ENCODE measurements at places on chromosomes 4 and X.
A peak's percentile ranks its signal among the peaks of the same experiment; 100 is the strongest.

DNA sequence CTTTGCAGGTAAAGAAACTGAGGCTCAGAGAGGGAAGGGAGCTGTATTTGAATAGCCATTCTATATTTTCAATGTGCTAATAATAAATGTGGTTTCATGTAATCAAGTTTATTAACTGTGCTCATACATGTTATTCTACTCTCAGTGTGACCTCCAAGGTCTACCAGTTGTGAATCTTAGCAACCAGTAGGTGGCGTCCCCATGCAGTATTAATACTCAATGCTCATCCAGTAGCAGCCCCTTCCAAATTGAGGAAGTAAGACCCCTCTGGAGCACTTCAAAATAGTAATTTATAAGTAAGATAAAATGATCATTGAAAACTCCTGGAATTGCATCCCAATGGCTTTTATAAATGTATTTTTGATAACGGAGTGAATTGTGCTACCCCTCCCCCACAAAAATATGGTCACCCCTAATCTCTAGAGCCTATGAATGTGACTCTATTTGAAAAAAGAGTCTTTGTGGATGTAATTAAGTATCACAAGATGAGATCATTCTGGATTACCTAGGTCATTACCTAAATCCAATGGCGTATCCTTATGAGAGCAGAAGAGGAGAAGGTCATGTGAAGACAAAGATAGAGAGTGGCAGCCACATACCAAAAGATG lies 20.4 kb upstream of the SEPSECS start:
- DNase-seq = peak; percentile 67

- no peak for DNase-seq
Observed at GRCh38 chr4:40524366-40525041, 105.2 kb downstream of the RBM47 start.

DNA sequence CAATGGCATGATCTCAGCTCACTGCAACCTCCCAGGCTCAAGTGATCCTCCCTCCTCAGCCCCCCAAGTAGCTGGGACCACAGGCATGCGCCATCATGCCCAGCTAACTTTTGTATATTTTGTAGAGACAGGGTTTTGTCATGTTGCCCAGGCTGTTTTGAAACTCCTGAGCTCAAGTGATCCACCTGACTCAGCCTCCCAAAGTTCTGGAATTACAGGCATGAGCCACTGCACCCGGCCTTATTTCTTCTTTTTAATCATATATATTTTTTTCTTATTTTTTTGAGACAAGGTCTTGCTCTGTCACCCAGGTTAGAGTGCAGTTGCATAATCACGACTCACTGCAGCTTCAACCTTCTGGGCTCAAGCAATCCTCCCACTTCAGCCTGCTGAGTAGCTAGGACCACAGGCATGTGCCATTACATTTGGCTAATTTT lies 184.0 kb downstream of the TSPAN5 start:
- no peak for DNase-seq

- peak; percentile 98 for DNase-seq
Observed at GRCh38 chr4:6783111-6783981, 819 bp downstream of the KIAA0232 start.

- DNase-seq = no peak
Observed at GRCh38 chr4:67436742-67437141, 108.6 kb downstream of the CENPC start.

DNA sequence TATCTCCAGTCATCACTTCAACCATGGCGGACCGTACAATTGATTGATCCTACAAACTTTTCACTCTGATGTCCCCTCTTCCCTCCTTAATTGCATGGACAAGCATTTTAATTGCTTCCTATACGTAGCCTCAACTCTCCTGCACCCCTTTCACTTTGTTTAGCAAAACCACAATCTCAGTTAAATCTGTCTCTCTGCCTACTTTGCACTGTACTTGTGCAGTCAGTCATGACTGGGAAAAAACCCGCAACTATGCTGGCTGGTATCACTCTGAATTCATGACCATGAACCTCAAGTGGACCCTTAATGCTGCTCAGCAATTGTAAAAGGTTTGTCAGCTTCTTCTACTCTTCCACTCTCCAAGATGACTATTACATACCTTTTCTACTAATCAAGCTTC lies 51.7 kb upstream of the AFF2 start:
- DNase-seq = no peak

DNA sequence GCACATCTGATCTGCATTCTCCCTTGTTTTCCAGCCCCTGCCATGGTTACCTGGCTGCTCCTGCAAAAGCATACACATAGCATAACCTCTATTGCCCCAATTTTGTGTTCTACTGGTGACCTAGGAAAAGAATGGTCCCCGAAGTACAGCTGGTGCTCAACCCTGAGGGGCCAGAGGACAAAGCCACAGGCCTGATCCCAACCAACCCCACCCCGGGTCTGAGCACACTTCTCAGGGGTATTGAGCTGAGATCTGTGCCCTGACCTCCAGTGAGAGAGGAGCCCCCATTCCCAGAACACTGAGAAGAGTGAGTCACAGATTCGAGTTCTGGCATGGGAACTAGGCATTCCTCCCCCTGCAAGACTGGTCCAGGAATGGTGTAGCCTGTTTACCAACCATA lies 465.5 kb upstream of the ACTRT1 start:
- DNase-seq = no peak

DNA sequence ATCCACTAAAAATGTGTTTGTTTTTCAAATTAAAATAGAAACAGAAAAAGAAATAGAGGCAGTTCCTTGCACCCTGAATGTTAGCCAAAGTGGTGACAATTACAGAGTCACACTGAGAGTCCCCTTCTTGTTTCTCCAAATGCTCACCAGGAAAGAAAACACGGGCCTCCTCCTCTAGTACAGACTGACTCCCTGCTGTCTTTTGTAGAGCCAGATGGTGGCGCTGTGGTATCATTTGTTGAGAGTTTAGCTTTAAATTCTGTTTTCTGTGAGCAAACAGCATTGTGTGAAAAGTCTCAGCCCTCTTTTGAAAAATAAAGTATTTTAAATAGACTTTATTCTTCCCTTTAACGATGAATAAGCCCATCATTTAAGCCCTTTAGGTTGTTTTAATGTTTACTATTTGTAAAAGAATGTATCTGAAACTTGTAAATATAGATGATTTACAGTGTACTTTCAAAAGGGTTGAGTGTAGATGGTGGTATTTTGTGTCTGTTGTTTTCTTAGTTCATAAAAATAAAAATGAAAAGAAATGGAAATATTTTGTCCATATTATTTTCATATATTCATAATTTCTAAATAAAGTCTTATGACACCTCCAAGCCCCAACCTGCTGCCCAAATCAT lies 36.9 kb upstream of the ATOH1 start:
- peak; percentile 83 for DNase-seq

- no peak for DNase-seq
Observed at GRCh38 chr4:124152132-124152531, 560.4 kb downstream of the ANKRD50 start.

DNA sequence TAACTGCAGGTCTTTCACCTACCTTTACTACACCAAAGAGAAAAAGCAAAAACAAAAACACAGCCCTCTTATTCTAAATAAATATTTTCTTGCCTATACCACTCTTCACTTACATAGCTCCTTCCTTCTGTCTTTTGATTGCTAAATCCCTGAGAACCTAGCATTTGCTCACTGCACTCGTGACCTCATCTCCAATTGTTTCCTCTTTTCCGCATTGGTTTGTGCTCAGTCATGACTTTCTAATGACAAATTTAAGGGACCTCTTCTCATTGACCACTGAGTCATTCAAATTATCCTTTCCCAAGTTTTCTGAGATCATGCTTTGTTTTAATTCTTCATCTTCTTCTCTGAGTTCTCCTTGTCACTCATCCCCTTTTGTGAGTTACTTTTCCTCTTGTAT lies 1697.1 kb downstream of the STIM2 start:
- DNase-seq = no peak

- no peak for DNase-seq
Observed at GRCh38 chrX:71195964-71196649, 26.9 kb upstream of the GJB1 start.

GRCh38 chrX:145506214-145506613 lies 258.9 kb downstream of the SPANXN1 start:
- no peak for DNase-seq

- no peak for DNase-seq
Observed at GRCh38 chr4:23456864-23457263, 433.0 kb downstream of the PPARGC1A start.

DNA sequence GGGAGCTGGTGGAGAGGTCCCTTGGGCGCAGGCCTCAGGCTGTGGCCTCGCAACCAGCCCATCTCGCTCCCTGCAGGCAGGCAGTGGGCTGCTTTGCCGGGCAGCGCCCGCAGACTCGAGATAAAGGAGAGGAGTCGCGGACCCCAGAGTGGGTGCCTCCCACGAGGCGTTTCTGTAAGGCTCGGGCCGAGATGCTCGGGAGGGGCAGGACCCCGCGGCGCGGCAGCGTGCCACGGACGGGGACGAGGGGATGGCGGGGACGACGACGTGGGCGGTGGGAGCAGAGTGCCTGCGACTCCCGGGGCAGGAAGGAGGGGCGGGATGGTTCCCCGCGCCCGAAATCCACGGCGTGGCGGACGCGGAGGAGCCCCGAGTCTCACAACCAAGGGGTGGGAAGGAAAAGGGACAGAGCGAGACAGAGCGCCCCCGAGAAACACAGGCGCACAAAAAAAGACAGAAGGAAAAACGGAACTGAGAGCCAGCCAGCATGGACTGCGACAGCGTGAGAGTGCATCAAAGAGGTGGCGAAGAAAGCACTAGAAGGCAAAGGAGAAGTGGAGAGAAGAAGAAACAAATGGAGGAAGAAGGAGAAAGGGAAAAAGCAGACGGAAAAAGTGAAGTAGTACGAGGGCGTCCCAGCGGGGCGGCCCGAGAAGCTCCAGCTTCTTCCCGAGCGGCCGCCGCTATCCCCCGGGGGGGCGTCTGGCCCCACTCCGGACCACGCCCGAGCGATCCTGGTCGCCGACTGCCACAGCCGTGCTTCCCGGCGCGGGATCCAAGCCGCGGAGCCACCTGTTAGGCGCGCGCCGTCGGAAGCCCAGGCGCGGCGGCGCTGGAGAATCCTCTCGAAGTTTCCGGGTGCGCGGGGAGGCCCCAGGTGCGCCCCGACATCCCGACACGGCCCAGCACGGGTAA lies 1.5 kb downstream of the BEND4 start:
- DNase-seq = peak; percentile 61

DNA sequence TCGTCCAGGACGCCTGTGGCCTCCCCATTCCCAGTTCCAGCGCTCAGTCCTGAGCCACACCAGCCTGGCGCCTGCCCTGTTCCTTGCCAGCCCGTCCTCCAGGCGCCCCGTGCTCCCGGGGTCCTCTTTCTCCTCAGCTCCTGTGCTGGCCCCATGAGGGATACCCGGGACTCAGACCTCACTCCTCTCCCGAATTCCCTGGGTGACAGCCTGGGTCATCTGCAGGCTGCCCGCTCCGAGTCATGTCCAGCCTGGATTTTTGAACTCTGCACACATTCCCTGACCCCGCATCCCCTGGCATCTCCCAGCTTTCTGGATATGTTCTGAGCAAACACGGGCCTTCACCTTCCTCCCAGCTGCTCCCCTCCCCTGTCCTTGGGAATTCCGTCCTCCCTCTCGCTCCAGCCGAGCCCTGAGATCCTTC lies 14.9 kb upstream of the ADD1 start:
- no peak for DNase-seq

DNA sequence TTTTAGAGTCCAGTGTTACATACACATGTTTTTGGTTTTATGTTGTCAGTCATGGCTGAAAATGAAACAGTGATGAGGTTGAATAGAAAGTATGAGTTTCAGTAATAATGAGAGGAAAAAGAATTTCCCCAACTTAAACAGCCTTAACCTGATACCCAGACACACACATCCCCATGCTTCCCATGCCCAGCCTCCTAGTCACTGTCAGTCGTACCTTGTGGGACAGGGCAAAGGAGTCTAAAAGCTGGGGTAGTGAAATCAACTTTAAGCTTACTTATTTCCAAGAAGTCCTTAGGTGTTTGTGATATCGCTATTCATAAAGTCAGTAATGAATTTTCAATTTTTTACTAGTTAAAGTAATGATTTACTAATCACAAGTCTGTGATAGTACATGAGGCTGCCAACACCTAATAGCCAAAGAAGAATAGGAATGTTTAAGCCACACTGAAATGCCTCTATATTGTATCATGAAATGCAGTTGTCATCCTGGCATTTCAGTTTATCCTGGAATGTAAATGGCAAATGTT lies 24.3 kb upstream of the GPR34 start:
- no peak for DNase-seq

- DNase-seq = no peak
Observed at GRCh38 chrX:135411893-135412292, 9.9 kb upstream of the SMIM10L2A start.

DNA sequence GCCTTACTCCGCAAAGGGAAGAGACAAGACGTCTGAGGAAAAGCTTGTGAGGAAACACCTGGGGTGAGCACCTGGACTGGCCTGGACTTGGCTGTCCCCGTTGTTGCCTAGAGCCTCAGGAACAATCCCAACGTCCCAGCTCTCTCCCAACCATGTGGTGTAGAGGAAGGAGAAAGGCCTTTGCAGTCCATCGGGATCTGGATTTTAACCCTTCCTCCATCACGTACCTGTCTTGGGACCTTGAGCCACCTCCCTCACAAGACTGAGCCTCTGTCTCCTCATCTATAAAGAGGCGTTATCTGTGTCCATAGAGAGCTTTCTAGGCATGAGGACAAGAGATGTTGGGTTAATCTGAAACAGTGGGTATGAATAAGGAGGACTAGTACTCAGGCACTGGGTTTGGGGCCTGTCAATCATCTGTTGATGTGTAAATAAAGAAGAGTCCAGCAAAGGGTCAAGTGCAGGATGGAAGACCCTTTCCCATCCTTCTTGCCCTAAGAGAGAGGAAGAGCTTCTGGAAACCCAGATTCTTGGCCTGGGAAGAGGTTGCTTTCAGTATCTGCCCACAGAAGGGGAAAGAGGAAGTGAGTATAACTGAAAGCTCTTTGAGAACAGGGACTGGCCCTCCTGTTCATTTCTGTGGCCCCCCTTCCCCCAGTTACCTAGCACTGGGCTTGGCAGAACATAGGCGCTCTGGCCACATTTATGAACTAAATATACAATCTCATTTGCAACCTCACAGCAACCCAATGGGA lies 137.1 kb downstream of the PJA1 start:
- DNase-seq = no peak

DNA sequence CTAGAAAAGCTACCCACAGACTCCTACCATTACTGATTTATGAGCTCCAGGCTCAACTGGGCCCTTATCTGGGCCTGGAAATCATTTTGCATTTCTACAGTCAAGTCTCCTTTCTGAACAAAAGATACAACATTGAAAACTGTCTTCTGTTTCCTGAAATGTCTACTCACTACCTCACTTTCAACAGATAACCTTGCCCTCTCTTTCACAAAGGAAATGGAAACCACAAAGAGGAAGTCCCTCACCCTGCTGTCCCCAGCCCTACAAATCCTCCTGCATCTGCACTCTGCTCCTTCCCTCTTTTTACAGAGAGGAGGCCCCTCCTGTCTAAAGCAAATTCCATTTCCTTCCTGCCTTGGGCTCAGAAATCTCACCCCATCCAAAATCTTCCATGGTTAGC lies 24.8 kb upstream of the CYBB start:
- DNase-seq = no peak

DNA sequence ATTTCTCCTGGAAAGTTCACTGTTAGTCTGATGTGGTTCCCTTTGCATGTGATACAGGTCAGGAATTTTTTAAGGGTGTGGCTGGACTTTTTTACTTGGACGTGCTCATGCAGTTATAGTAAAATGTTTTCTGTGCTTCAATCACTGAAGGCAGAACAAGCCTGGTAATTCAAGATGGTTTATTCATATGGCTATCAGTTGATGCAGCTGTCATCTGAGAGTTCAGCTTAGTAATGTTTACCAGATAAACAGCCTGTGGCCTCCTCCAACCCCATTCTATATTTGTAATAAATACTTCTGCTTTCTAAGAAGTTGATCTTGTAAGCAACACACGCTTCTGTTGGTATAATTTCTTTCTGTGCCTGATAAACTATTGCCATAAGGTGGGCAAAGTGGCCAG lies 2105.9 kb downstream of the ARAP2 start:
- DNase-seq = no peak

GRCh38 chrX:12984603-12985319 lies 9.9 kb downstream of the TMSB4X start:
- DNase-seq = no peak
